Panc1 (cell line): ENCODE measurements at places on chromosomes 5 and 9. TPM values are rescaled to one million over a fixed set of nuclear protein-coding genes. Genes with fewer than 3 reads are reported as not detected.

NTRK2 gene
- 0.23 TPM for total RNA-seq

DNA sequence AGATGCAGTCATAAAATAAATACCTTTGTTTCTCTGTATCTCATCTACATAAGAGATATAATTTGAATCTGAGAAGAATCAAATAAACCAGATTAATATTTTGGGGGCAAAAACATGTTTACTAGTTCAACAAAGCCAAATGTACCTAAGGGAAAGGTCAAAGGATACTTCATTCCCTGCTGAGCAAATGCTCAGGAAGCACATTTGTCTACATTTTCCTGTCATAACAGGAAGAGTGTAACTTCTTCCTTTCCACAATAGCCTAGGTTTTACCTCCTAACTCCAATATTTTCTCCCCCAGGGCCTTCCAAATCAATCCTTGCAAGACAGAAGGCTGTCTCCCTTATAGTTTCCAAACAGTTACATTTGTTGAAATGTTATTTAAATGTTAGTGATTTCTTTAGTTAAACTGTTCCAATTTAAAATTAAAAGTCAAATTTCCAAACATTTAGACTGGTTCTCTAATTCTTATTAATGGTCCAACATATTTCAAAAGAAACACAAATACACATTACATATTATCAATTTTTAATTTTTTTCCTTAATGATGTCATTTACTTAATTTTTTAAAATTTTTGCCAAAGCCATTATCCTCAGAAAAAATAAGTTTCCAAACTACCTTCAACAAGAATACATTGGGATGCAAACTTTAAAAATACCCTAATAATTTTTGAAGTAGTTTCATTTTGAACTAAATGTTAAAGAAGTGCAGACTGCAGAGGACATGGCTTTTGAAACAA is 67.8 kb downstream of the MEF2C start:
- H3K4me1 ChIP-seq: no peaks in the 10 kb centered on the region
- no peaks in the 10 kb centered on the region for H3K36me3 ChIP-seq
- no peak overlapping the region for H3K27ac ChIP-seq

- DNase-seq: no peak
- H3K4me3 ChIP-seq: peak overlapping the region; percentile 90
Measured at GRCh38 chr9:127451608-127451857, 223 bp downstream of the LRSAM1 start.

PCDHGB2 gene
- total RNA-seq: 5.3 TPM

- DNase-seq: no peak
- no peak overlapping the region for H3K4me3 ChIP-seq
- H3K27me3 ChIP-seq: no peaks in the 10 kb centered on the region
Measured at GRCh38 chr5:54009828-54010227, 300.5 kb downstream of the ARL15 start.

- no peaks in the 10 kb centered on the region for H3K36me3 ChIP-seq
- H3K4me3 ChIP-seq: peak overlapping the region; percentile 45
- no peaks in the 10 kb centered on the region for H3K4me1 ChIP-seq
- no peak overlapping the region for H3K27ac ChIP-seq
Measured at GRCh38 chr9:122228191-122228567, 578 bp downstream of the LHX6 start.

DNA sequence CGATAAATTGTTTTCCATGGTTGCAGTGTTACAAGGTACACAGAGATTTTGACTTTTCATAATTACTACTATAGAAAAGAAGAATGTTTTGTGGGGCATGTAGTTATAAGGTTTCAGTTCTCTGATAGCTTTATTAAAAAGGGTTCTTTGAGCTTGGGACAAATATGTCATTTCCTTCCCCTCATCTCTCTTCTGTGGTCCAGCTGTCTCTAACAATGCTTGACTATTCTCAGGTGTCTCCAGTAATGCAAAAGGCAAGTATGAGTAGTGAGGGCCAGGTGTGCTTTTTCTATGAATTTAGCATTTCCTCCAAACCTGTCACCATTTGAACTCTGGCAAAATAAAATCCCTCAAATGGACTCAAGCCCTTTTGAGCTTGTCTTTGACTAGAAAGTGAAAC is 84.3 kb downstream of the SLF1 start:
- no peak for DNase-seq
- H3K4me3 ChIP-seq: no peak overlapping the region
- H3K27me3 ChIP-seq: no peaks in the 10 kb centered on the region
- peaks cover 2% of the 10 kb centered on the region; the same call in 1 of the 2 replicates for H3K36me3 ChIP-seq
- H3K27ac ChIP-seq: no peak overlapping the region

COL23A1 gene
- total RNA-seq: 0.05 TPM

DNA sequence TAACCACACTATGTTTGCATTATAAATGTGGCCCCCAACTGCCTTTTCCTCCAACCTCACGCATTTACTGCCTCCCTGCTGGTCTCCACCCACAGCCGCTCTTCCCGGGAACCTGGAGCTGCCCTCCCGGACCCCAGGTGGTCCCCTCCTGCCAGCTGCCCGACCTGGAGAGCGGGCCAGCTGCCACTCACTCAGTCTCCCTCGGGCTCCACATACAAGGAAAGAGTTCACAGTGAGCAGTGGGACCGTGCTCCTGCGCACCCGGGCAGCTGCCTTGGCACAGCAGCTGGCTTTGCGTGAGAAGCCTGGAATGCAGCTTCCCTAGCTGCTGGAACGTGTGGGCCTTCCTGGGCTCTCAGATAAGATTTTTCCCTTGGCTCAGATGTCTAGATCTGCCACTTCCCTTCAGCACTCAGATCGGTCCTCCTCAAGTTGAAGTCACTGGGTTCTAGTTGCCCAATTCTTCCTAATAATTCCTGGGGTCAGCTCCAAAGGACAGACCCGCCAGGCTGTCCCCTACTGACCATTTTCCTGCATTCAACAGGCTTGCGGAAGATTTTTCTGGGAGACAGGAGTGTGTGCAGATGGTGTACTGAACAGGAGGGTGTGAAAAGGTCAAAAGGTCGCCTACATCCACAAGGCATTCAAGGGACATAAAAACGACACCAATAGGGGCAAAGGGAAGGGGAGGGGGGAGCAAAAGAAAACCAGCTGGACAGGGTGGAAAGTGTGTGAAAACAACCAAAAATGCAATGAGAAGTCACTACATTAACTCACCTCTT is 69.1 kb downstream of the MYO10 start:
- no peak overlapping the region for H3K4me3 ChIP-seq
- no peaks in the 10 kb centered on the region for H3K27me3 ChIP-seq
- no peak for DNase-seq

- H3K4me1 ChIP-seq: no peaks in the 10 kb centered on the region
- no peak for DNase-seq
- peaks cover 8% of the 10 kb centered on the region; the same call in 1 of the 2 replicates for H3K27me3 ChIP-seq
- no peak overlapping the region for H3K4me3 ChIP-seq
- H3K36me3 ChIP-seq: no peaks in the 10 kb centered on the region
- no peak overlapping the region for H3K27ac ChIP-seq
Measured at GRCh38 chr5:72693546-72694205, 122.8 kb upstream of the TNPO1 start.

DNA sequence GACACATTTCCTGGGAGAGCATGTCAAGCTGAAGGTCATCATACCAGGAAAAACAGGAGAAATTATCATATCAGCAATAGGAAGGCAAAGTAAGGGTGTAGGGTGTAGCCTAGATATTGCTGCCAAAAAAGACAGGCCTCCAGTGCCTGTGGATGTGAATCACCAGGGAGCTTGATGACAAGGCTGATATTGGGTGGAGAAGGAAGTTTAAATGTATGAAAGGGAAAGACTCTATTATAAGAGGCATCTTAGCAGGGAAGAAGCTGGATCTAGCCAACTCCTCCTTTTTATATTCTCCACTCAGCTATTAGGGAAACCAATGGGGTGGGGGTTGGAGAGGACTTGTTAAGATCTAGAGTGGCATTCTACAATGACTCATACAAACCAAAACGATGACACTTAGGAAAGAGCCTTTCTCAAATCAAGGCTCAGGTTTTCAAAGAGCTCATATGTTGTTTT is 13.4 kb upstream of the TXNDC8 start:
- H3K27me3 ChIP-seq: no peaks in the 10 kb centered on the region
- H3K36me3 ChIP-seq: no peaks in the 10 kb centered on the region
- no peak for DNase-seq
- H3K27ac ChIP-seq: no peak overlapping the region
- no peaks in the 10 kb centered on the region for H3K4me1 ChIP-seq
- H3K4me3 ChIP-seq: no peak overlapping the region

DNA sequence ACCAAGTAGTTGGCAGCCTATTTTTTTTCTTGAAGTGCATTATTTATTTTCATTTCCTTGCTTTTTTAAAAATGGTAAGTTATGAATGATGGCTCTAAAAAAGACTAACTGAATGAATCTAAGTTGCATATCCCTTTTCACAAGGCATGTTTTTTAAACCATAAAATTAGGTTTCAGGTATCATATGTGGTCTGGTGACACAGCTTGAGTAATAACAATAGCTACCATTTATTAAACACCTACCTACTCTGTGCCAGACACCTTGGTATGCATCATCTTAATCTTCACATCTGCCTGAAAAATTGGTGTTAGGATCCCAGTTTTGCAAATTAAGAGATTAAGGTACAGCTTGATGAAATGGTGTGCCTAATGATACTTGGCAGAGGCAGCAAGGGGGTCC is 4.3 kb upstream of the GABBR2 start:
- H3K4me1 ChIP-seq: no peaks in the 10 kb centered on the region
- no peak overlapping the region for H3K4me3 ChIP-seq
- H3K36me3 ChIP-seq: no peaks in the 10 kb centered on the region
- H3K27ac ChIP-seq: no peak overlapping the region

DNA sequence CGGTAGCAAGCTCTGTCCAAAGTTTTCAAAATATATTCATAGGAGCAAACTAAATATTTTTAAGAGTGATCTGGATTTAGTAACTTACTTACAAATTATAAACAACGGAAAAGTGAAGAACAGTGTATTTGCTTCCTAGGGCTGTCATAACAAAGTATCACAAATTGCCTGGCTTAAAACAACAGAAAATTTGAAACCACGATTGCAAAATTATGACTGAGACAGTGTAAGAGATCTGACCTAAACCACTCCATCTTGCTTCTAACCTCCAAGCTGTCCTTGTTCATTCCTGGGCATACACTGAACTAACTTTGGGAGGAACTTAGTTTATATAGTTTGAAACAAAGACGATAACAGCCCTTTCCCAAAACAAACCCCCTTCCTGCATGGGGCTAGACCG is 202.0 kb upstream of the CDH6 start:
- H3K4me3 ChIP-seq: no peak overlapping the region
- no peaks in the 10 kb centered on the region for H3K36me3 ChIP-seq
- no peak overlapping the region for H3K27ac ChIP-seq
- DNase-seq: no peak
- H3K27me3 ChIP-seq: no peaks in the 10 kb centered on the region

DNA sequence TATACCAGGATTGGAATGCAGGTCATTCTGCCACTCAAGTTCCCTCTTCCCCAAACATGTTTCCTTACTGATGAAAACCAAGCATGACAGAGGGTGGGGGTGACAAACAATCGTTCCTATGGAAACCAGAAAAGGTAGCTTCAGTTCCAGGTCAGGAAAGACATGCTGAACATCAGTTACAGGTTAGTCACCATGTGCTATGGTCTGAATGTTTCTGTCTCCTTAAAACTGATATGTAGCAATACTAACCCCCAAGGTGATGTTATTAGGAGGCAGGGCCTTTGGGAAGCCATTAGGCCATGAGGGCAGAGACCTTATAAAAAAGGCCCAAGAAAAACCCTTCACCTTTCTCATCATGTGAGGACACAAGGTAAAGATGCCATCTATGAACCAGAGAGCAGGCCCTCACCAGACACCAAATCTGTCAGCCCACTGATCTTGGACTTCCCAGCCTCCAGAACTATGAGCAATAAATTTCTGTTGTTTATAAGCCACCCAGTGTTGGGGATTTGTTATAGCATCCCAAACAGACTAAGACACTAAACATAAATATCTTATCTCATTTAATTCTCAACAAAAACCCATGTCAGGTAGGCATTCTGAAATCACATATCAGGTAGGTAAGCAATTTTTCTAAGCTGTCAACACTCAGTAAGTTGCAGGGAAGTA is 15.7 kb upstream of the SH3RF2 start:
- no peak overlapping the region; the same call in 1 of the 2 replicates for H3K27ac ChIP-seq
- H3K4me3 ChIP-seq: no peak overlapping the region
- H3K36me3 ChIP-seq: no peaks in the 10 kb centered on the region
- H3K27me3 ChIP-seq: no peaks in the 10 kb centered on the region
- peaks cover 35% of the 10 kb centered on the region for H3K4me1 ChIP-seq

GRCh38 chr5:101783241-101784013 is 512.7 kb downstream of the SLCO4C1 start:
- no peaks in the 10 kb centered on the region for H3K4me1 ChIP-seq
- no peak for DNase-seq
- H3K27ac ChIP-seq: no peak overlapping the region
- H3K36me3 ChIP-seq: no peaks in the 10 kb centered on the region
- no peaks in the 10 kb centered on the region for H3K27me3 ChIP-seq

GRCh38 chr5:140925806-140926442 is at the start of gene PCDHAC1:
PCDHAC1 (plus strand) TSS chr5:140926299; CDS start chr5:140926893, 594 bp downstream.
- H3K4me1 ChIP-seq: no peaks in the 10 kb centered on the region
- no peak within 1 kb of the TSS; the same call in 1 of the 2 replicates for H3K4me3 ChIP-seq
- DNase-seq: no peak
- H3K27ac ChIP-seq: no peak within 1 kb of the TSS
- no peaks in the 10 kb centered on the region for H3K27me3 ChIP-seq

CARTPT gene
- total RNA-seq: not detected

LECT2 gene
- total RNA-seq: not detected

- no peaks in the 10 kb centered on the region for H3K36me3 ChIP-seq
- H3K27me3 ChIP-seq: no peaks in the 10 kb centered on the region
- no peak overlapping the region for H3K4me3 ChIP-seq
- H3K4me1 ChIP-seq: no peaks in the 10 kb centered on the region
- no peak overlapping the region for H3K27ac ChIP-seq
Measured at GRCh38 chr5:15092801-15093200, 221.2 kb upstream of the ANKH start.

GABRA1 gene
- not detected for total RNA-seq

MEGF10 gene
- total RNA-seq: not detected

DNA sequence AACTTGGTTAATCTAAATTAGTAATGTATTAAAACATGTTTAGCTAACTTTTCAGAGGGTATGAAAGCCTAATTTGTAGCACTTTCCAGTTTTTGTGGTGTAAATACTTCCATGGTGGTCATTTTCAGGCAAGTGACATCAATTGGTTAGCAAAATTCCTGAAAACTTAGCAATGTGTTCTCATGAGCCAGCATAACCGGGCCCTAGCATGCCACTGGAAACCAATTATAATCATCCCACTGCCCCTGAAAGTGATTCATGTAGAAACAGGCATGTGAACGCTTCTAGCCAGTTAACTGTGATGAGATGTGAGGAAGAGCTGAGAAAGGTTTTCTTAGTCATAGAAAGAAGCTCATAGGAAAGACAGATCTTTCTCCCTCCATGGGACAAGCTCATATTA is 417.2 kb downstream of the TLR4 start:
- H3K27ac ChIP-seq: no peak overlapping the region
- H3K4me1 ChIP-seq: no peaks in the 10 kb centered on the region
- no peaks in the 10 kb centered on the region for H3K27me3 ChIP-seq
- no peak overlapping the region for H3K4me3 ChIP-seq
- H3K36me3 ChIP-seq: no peaks in the 10 kb centered on the region
